Stimulated activated CD4-positive, alpha-beta T cell treated with anti-CD3 and anti-CD28 coated beads, Interleukin-1b, Interleukin-23, amount 100 ng/mL, for 1 hour (primary cell): ENCODE measurements at places on chromosomes 4 and X.

GRCh38 chr4:65698631-65699030 is 28.3 kb upstream of the EPHA5 start:
- no peak for DNase-seq

DNA sequence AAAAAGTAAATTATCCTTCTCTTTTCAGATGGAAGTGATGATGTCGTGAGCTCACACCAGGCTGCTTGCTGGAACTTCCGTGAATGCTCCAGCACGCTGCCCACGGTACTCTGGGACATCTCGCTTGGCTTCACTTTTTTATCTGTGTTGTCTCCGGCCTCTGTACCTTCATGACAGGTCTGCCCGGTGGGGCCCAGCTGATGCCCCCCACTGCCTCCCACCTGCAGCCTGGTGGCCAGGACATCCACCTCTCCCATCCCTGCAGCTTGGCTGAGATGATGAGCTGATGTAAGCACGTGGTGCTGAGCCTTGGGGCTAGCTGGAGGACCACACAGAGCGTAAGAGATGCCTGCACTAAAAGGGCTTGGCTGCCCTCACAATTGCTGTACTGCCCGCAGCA is 59.0 kb upstream of the HELT start:
- no peak for DNase-seq

DNA sequence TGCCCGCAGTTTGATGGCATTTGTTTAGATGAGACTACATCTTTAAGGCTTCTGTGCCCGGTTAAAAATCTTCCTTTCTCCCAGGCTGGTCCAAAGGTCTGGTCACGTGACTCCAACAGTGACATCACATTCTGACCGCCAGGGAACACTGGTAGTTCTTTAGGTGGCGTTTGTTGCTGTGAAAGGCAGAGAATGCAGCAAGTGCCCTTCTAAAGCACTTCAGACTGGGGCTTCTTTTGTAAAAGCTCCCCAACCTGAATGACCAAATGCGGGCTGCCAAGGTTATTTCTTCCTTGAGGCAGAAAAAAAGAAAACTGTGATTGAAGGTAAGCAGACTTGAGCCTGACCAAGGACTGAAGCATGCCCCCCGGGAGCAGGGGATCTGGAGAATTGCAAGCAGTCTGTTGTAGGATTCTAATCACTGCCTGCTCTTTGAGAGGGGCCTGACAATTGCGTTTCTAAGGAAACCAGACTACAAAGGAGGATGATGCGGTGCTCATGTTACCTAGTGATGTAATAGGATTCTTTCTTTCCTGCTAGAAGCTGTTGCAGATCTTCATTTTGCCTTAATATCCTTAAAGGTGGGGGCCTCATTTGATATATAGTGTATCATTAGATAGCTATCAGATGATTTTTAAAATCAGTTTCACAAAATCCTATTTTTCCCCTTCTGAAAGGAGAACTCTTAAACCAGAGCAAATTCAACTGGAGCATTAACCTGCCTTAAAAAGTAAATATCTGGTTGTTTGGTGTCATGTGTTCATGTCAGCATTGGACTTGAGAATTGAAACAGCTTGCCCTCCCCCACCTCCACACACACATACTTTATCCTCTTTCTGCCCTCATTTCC is 133.1 kb downstream of the AKAP4 start:
- DNase-seq = no peak

GRCh38 chr4:70623323-70623722 is 5.2 kb upstream of the ENAM start:
- no peak for DNase-seq

DNA sequence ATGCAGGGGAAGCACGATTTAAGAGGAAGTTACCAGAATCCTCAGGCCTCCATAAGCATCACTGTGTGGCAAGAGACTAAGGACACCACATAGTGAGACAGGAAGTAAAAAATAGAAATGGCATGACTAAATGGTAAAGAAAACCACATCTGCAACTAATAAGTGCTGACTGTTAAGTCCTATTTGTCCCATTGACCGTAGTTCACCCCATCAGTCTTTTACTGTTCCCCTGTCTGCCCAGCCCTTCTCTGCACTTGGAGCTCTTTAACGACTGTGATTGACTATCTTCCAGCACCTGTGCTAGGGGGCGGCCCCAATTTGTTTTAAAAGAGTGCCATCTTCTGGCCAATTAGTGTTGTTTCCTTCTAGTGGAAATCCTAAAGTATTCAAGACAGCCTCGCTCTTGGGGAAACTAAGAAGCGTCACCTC is 94.2 kb downstream of the MAOA start:
- peak; percentile 3 for DNase-seq

DNA sequence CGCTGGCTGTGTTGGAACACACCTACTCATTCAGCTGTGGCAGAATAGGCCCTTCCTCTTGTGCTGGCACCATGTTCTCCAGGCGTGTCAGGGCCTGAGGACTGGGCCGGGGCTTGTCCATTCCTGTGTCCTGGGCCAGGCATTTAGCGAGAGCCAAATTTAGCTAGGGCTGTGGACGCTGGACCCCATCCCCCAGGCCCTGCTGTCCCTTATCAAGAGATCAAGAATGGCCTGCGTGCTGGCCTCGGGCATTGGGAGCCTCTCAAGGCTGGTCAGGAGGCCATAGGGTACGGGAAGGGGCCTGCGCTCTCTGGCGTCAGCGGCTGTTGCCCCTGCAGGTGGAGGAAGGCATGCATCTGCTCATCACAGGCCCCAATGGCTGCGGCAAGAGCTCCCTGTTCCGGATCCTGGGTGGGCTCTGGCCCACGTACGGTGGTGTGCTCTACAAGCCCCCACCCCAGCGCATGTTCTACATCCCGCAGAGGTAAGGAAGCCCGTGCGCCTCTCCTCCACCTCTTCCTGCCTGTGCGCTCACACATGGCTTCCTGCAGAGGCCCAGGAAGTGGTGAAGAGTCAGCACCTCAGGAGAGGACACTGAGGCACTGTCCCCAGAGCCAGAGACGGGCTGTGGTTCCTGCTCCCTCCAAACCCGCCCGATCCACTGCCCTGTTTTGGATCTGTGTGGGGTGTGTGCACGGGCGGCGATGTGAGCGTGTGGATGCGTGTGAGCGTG is 15.3 kb downstream of the ABCD1 start:
- DNase-seq = no peak

DNA sequence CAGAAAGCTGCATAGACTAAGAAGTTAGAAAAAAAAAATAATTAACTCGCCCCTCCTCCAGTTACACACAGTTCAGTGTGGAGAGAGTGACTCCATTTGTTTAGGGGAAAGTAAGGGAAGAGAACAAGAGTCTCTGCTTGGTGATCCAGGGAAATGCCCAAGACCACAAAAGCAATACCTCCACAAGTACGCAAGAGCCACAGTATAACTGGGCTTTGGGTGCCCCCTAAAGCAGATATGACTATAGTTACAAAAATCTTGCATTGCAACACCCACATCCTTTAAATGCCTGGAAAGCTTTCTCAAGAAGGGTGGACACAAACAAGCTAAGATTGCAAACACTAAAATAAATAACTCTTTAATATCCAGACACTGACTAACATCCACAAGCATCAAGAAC is 164.2 kb upstream of the NRK start:
- no peak for DNase-seq

DNA sequence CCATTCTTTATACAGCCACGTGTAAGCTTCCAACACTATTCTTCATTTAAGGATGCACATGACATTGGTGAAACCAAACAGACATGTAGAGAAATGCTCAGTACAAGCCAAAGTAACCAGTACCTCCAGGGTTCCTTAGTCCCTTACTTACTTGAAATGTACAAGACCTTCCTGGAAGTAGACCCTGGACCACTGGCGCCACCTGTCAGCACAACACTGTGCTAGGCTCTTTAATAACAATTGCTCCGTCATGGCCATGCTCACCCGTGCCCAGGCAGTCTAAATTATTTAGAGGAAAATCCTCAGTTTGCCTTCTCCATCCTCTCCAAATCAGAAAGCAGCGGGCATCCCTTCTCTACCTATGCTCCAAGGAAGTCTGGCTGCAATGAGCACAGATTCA is 52.7 kb downstream of the ADGRA3 start:
- DNase-seq = no peak

- DNase-seq = no peak
Observed at GRCh38 chr4:5889002-5889696, 3.7 kb downstream of the CRMP1 start.

- no peak for DNase-seq
Observed at GRCh38 chr4:52358366-52358765, 300.7 kb downstream of the USP46 start.

- no peak for DNase-seq
Observed at GRCh38 chrX:31058284-31058683, 13.6 kb downstream of the FTHL17 start.

- no peak for DNase-seq
Observed at GRCh38 chr4:126735294-126736132, 897.2 kb upstream of the INTU start.

- no peak for DNase-seq
Observed at GRCh38 chr4:62927574-62927973, 1481.7 kb downstream of the TECRL start.

GRCh38 chr4:185192059-185192458 is 11.7 kb downstream of the CFAP97 start:
- no peak for DNase-seq

DNA sequence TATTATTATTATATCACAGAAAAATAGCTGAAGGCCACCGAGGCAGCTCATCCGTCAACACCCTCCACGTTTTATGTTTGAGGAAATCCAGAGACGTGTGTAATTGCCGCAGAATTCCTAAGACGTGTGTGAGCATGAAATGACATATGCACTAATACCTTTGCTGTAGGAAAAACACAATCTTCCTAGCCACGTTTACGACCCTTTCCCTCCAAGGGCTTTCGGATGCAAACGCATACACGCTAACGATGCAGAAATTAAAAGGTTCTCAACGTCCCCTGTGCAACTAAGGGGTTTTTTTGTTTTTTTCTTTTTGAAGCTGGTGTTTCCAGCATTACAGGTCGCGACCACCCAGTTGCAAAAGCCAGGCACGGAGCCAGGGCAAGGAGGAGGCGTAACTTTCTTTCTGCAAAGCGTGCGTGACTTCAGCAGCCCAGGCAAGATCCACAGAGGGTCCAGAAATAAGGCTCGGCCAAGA is 33.8 kb downstream of the CRLF2 start:
- no peak for DNase-seq

DNA sequence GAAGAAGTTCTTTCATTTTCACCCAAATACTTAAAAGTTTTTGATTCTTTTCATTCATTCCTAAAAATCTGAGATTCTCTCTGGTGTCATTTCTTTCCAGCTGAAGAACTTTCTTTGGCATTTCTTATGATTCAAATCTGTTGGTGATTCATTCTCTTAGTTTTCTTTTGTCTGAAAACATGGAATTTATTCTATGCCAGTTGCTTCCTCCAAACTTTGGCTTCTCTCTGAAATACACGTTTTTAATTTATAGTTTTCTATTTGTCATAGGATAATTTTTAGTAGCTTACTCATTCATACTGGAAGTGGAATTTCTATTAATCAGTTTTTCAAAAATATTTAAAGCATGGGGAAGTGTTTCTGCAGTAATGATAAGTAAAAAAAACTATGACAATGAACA is 1012.0 kb downstream of the RPA4 start:
- no peak for DNase-seq

- DNase-seq = no peak
Observed at GRCh38 chrX:37820646-37821045, 26.7 kb downstream of the DYNLT3 start.

DNA sequence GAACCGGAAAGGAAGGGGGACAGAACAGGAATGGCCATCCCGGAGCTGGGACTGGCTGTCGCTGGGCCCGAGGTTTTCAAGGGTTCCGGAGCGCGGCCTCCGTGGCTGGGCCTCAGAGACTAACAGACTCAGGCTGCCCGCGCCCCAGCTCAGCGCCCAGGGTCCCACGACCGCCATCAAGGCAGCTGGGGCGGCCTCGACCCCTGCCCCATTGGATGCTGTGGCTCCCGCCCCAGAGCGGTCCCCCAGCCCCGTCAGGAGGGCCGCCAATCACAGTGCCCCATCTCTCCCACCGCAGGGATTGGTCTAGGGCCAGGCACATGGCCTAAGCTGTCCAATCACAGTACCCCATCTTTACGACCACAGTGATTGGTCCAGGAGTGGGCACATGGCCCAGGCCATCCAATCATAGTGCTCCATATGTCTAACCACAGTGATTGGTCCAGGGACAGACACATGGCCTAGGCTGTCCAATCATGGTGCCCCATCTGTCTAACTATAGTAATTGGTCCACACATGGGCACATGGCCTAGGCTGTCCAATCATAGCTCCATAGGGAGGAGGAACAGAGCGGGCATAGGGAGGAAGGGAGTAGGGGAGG is 105.3 kb upstream of the NKX1-1 start:
- no peak for DNase-seq

GRCh38 chr4:89023140-89023539 is 33.8 kb downstream of the FAM13A start:
- DNase-seq = no peak

DNA sequence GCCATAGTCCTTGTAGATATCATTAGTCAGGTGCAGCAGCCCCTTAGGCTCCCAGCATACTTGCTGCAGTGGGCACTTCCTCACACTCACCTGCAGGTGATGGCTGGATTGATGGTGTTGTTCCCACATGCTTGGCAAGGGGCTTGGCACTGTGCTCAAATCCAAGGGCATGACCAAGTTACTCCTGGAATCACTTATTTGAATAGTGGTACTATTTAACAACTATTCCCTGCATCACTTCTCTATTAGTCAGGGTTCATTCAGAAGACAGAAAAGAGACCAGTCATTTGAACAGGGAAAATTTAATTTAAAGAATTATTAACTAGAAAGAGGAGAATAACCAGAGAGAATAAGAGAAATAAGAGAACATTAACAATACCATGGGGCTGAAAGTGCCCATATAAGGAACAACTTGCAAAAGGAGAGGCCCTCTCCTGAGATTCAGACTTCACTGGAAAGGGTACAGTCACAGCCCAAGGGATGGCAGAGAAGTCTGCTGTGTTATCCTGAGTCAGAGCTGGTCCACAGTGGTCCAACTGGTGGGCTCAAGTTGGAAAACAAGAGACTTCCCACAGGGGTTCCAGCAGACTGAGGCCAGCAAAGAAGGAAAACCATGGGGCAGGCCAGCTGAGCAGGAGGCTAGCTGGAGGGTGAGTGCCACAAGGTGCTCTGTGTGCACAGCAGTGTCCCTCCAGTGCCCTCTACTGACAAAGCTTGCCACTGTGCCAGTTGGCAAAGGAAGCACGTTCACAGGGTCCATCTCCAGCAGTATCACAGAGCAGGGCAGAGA is 9.8 kb downstream of the SPP1 start:
- DNase-seq = no peak

DNA sequence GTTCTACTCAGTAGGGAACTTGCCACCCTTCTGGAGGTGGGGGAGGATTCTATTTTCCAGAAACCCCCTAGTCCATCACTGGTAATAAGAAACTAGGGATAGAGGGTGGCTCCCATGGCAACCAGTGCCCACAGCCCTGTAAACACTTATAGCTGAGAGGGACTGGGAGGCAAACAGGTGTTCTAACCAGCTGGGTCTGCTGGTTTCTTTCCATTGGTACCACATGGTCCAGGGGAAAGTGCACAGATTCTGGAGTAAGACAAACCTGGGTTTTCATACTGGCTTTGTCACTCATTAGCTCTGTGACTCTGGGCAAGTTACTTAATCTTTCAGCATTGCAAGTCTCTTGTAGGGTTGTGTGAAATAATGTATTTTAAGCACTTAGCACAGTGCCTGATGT is 26.9 kb downstream of the IGSF1 start:
- DNase-seq = no peak

- DNase-seq = no peak
Observed at GRCh38 chr4:115233600-115233999, 120.2 kb upstream of the NDST4 start.

GRCh38 chr4:150215601-150216000 is 137.4 kb downstream of the DCLK2 start:
- DNase-seq = no peak

- DNase-seq = no peak
Observed at GRCh38 chrX:125710403-125711062, 390.9 kb downstream of the TEX13C start.
